ENCODE measurements at places on chromosomes 2 and 18.

- DNase-seq, result no peak
Observed at GRCh38 chr2:119741868-119742267, 17.9 kb upstream of the PTPN4 start.

DNA sequence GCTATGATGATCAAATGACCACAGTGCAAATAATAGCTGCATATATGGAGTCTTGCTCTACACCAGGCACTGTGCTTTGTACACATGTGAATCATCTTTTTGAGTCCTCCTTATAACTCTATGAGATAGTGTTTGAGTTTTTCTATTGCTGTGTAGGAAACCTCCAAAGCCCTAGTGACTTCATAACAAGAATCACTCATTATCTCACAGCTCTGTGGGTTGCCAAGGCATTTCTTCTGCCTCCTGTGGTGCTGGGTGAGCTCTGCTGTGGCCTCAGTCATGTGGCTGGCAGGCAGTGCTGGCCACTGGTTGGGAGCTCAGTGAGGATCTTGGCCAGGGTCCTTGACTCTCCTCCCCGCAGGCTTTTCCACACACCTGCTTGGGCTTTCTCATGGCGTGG is 153.4 kb downstream of the CAPN13 start:
- no peak for DNase-seq

DNA sequence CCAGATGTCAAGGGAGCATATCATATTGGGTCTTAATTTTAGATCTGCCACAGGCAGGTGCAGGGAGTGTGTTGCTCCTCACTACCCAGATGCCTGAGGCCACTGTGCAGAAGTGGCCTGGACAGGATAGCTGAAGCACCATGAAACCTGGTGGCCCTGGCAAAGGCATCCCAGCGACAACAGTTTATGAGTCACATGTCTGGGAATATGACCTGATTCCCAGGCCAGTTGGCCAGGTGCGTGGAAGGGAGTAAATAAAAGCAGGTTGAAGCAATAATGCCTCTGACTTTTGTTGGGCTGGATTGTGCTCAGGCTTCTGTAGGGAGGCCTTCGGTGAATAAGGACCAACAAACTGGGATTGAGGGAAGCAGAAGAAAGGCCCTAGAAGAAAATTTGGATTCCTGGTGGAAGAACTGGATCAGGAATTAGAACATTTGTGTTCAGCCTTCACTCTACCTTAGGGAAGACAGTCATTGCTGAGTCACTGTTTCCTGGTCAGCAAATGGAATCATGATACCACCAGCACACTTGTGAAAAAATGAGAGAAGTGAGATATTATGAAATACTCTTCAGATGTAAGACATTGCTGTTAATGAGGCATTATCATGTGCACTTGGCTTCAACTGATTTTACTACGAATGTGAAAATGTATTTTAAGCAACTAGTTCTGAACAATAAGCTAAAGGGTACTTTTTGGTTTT is 78.4 kb upstream of the ZNF516 start:
- DNase-seq, result no peak

GRCh38 chr18:13800505-13801259 is 23.3 kb upstream of the MC5R start:
- DNase-seq, result peak; percentile 56

DNA sequence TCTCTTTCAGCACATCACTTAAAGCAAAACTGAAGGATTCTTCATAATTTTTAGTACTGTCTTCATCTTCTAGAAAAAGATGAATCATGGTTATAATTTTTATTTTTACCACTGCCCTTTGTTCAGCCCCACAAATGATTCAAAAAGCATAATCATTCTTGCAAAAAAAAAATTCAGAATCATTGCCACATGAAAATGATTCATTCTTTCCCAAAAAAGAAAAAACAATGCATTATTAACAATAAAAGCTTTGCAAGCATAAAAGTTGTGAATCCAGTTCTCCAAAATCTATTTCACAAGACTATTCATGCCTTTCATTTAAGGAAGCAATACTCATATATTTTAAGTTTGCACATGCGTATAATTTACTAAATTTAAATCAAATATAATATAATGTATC is 204.8 kb downstream of the RBM43 start:
- DNase-seq, result no peak

DNA sequence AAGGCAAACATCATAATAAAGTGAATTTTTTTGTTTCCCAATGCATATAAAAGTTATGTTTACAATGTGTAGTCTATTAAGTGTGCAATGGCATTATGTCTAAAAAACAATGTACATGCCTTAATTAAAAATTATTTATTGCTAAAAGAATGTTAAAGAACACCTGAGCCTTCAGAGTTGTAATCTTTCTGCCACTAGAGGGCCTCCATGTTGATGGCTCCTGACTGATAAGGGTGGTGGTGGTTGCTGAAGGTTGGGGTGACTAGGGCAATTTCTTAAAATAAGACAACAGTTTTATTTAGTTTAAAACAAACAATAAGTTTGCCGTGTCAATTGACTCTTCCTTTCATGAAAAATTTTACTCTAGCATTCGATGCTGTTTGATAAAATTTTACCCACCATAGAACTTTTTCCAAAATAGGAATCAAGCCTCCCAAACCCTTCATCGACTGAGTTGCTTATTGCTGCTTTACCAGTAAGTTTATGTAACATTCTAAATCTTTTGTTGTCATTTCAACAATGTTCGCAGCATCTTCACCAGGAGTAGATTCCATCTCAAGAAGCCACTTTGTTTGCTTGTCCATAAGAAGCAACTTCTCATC is 32.3 kb downstream of the MAP3K2 start:
- DNase-seq, result no peak

GRCh38 chr18:28511413-28511821 is 334.5 kb upstream of the CDH2 start:
- no peak for DNase-seq

DNA sequence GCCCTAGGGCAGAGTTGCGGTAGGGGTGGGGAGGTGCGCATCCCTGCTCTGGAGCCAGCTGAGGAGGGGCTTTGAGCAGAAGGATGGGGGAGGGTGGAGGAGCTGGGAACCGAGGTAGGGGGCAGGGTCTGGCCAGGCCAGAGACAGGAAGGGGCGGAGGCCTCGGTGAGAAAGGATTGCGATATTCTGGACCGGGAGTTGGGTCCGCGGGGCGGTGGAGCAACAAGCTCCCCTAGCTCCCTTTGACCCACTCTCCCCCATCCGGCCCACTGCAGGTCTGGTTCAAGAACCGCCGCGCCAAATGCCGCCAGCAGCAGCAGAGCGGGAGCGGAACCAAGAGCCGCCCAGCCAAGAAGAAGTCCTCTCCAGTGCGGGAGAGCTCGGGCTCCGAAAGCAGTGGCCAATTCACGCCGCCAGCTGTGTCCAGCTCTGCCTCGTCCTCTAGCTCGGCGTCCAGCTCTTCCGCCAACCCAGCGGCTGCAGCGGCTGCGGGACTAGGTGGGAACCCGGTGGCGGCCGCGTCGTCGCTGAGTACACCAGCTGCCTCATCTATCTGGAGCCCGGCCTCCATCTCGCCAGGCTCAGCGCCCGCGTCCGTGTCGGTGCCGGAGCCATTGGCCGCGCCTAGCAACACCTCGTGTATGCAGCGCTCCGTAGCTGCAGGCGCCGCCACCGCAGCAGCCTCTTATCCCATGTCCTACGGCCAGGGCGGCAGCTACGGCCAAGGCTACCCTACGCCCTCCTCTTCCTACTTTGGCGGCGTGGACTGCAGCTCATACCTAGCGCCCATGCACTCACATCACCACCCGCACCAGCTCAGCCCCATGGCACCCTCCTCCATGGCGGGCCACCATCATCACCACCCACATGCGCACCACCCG is 4.8 kb downstream of the OTX1 start:
- DNase-seq, result no peak

- DNase-seq, result no peak
Observed at GRCh38 chr18:64407606-64408005, 258.7 kb upstream of the LINC00305 start.

- no peak for DNase-seq
Observed at GRCh38 chr2:158142568-158143332, 41.1 kb downstream of the UPP2 start.

GRCh38 chr2:160445673-160446072 is 47.9 kb downstream of the RBMS1 start:
- DNase-seq, result no peak

DNA sequence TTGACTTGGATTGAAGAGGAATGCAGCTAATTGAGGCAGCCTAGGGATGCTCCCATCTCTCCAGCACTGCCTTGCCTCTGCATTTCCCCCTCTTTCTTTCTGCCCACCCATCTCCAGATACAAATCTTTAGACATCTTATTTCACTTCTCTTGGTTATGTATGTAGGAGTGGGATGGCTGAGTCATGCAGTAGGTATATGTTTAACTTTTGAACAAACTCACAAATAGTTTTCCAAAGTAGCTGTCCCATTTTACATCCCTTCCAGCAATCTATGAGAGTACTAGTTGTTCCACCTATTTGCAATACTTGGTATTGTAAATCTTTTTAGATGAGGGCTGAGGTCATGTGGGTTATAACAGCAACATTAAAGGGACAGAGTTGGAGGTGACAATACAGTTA is 329.9 kb downstream of the DYSF start:
- DNase-seq, result no peak

DNA sequence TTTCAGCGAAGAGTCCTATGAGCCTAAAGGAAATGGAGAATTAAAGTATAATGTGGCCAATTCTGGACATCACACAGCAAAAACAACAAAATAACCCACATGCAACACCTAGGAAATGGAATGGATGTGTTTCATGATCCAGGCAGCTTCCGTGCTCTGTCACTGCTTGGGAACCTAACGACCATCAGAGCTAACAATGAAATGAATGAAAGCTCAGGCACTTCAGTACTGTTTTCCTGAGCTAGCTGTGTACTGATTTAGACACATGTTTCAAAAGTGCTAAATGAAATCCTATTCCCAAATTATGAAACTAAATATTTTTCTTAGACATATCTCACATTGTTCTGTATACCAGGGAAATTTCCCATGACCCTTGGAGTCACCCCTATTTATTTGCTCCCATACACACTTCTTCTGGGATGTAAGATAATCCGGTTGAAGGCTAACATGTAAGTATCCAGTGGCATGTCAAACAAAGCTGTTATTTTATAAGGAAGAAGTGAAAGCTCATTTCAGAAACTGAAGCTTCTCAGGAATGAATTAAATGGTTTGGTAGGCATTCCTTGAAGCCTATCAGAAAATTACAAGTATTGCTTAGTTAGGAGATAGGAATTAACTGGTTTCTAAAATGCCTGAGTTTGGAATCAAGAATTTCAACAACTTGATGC is 108.5 kb upstream of the RND3 start:
- no peak for DNase-seq

GRCh38 chr2:9473985-9474360 is 378 bp upstream of the IAH1 start:
- peak; percentile 32 for DNase-seq

GRCh38 chr2:113203901-113204519 is 30.2 kb downstream of the PSD4 start:
- peak; percentile 60 for DNase-seq

DNA sequence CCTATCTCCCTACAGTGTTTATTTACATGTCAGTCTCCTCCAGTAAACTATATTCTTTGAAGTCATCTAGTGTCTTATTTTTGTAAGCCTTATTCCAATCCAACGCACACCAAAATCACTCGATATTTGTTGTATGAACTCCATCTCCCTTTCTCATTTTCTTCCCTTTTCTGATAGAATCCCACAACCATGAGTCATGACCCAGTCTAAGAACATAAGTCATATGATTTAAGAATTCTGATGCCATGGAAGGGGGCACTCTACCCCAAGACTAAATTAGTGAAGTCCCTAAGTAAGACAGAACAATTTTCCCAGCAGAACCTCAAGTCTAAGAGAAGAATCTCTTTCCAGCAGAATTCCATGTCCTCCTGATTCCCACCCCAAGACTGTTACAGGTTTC is 5.4 kb downstream of the CHMP3 start:
- DNase-seq, result no peak

DNA sequence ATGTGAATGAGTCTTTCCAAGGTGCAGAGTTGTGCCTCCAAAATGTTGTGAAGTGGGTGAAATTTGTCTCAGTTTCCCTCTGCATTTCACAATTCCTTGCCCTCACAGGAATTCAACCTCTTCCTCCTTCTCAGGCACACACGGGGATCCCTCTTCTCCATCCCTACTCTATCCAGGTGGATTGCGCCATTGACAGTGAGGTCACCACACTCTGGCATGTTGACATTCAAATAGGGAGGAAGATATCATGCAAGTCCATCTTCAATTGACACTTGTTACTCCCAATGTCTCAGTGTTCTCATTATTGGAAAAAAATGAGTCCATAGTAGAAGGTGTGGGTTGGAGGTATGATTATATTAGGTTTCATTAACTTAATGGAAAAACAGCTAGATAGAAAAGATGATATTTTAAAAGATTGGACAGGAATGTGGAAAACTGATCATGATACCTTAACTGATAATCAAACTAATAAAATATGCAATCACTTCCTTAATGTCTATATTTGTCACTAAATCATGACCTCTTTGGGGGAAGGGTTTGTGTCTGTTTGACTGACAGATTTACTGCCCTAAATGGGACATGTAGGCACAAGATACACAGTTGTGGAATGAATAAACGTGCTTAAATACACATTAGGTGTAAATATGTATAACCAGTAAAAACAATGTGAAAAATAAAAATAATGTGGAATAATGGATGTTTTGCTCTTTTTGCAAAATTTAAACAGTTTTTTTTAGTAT is 213.8 kb upstream of the SLC8A1 start:
- no peak for DNase-seq

- DNase-seq, result peak; percentile 71
Observed at GRCh38 chr2:101473911-101474701, 806 bp downstream of the RFX8 start.

DNA sequence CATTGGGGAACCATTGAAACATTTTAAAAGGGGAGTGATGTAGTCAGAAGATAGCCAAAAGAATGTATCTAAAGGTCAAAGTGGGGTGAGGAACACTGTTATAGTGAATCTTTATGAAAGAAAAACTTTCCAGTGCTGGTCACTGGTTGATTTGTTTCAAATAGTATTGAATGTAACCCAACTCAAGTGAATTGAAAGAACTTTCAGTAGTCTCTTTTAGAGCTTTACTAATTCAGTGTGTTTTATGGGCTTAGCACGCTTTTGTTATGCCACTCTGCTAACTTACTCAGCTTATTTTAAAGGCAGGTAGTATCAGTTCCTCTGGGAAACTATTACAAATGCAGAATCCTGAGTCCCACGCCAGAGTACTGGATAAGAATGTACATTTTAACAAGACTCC is 57.3 kb downstream of the GTF2A1L start:
- DNase-seq, result no peak

- no peak for DNase-seq
Observed at GRCh38 chr2:172878260-172878659, 142.6 kb downstream of the RAPGEF4 start.

GRCh38 chr2:115115135-115115534 is 672.7 kb downstream of the DPP10 start:
- no peak for DNase-seq

DNA sequence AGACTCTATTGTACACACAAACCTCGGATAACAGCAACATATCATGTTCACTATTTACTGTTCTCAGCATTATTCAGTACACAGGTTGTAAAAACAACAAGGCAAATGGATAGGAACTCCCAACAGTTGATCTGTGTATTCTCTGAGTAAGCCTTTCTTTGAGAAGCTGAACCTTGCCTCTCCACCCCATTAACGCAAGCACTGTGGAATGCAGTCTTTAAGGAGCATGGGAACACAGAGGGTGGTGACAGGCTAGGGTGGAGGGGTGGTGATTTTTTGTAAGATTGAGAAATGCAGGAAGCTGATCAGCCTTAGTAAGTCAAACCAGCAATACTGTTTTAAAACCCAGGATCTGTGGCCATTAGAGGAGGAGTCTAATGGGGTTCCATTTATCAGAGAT is 19.6 kb upstream of the SERPINB11 start:
- DNase-seq, result no peak

- DNase-seq, result no peak
Observed at GRCh38 chr2:63249161-63249560, 198.5 kb downstream of the OTX1 start.

GRCh38 chr2:68122680-68122964 is 35.1 kb upstream of the PNO1 start:
- DNase-seq, result no peak

All from heart right ventricle (tissue), 16 donors.